Stomach (tissue), 19 donors: ENCODE measurements at places on chromosomes 1 and 21. TPM values are rescaled to one million over a fixed set of nuclear protein-coding genes. Genes with fewer than 3 reads are reported as not detected.

DNA sequence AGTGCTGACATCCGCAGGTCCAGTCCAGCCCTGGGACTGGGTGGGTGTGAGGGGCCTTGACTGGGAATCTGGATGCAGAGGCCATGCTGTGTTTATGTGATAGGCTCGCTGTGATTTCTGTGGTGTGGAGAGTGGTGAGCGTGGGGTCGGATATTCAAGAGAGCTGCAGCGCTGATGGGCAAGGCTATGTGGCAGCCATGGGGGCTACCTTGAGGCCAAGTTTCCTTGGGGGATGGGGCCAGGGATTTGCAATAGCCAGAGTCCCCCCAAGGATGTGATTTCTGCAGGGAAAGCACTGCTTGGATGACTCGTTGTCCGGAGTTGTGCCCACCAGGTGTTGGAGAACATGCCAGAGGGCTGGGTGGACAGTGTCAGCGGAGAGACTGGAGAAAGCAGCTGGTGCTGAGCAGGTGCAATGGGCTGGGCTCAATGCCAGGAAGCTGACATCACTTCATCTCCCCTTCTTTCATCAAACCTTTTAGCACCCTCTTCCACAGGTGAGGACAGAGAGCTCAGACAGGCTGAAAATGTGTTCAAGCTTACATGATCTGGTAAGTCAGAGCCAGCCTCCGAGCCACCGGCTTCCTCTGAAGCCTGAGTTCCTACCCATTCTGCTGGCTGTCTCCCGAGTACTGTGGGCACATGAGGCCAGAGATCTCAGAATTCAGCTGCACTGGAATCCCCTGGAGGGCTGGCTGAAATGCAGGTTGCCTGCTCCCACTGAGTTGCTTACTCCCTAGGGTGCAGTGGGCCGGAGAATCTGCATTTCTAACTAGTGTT lies 132.9 kb downstream of the RHOU start:
- DNase-seq, result peak; percentile 47

- DNase-seq, result no peak
These were observed 56.5 kb downstream of the WARS2 start for GRCh38 chr1:119083980-119084379.

DNA sequence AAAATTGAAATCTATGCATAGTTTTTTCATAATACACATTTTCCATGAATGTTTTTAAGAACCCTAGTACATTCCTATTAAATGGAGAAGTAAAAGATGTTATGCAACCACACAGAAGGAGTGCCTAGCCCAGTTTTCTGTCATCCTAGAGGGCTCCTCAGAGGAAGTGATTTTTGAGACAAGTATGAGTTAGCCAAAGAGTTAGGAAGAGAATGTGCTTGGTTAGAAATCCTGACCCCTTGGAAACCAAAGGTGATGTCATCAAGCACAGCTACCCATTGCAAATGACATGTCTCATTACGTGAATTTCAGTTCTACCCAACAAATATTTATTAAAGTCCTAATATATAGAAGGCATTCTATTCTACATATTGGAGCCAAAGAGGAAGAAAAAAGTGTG lies 88.9 kb upstream of the TNFSF4 start:
- no peak for DNase-seq

DNA sequence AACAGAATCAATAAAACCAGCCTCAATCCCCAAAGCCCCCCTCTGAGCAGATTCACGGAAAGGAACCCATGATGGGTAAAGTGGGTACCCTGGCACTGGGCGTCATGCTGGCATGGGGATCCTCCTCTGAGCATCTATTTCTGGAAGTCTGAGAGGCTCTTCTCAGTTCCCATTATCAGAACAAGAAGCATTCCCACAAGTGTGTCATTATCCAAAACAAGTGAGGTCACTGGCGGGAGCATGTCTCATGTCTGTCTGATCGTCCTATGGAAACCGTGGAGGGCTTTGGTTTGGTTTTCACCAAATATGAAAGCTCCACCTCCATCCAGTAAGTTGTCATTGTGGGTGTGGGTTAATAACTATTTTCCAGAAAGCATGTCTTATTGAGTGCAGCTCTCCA lies 70.7 kb downstream of the PGM1 start:
- no peak for DNase-seq

DNA sequence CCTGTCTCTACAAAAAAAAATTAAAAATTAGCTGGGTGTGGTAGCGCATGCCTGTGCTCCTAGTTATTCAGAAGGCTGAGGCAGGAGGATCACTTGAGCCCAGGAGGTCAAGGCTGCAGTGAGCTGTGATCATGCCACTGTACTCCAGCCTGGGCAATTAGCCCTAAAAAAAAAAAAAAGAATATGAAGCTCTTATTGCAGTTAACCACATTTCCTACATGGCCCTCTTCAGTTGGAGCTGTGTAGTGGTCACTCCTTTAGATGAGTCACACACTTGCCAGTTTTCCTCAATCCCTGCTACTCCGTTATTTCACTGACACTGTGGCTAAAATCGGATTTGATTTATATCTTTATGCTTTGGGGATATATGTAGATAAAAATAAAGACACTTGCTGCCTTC lies 11.8 kb downstream of the NFYC start:
- DNase-seq, result no peak

Gene HLX
- total RNA-seq, result 14.6 TPM
